ENCODE measurements at places on chromosomes 7 and 10.

- DNase-seq, result no peak
Measured at GRCh38 chr10:44958196-44958897, 1.3 kb upstream of the RASSF4 start.

DNA sequence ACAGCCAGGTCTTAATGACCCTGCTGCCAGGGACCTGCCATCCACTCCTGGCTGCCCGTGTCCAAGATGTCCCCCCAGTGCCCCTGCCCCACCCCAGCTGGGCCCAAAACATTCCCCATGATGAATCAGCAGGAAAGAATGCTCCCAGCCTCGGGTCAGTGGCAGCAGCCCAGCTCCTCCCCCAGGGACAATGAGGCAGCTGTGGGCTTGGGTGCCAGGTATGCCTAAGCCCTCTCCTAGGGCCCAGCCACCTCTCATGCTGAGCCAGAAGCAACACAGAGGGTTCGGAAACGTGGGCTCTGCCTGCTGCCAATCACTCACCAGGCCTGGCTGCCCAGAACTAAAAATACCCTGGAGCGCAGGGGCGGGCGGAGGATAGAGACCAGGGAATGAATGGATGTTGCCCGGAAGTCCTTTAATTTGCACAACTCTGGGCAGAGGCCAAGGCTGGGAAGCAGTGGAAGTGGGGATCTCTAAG is 1.5 kb upstream of the LOXL4 start:
- DNase-seq, result no peak

GRCh38 chr10:110910138-110910537 is 8.8 kb downstream of the BBIP1 start:
- DNase-seq, result no peak

DNA sequence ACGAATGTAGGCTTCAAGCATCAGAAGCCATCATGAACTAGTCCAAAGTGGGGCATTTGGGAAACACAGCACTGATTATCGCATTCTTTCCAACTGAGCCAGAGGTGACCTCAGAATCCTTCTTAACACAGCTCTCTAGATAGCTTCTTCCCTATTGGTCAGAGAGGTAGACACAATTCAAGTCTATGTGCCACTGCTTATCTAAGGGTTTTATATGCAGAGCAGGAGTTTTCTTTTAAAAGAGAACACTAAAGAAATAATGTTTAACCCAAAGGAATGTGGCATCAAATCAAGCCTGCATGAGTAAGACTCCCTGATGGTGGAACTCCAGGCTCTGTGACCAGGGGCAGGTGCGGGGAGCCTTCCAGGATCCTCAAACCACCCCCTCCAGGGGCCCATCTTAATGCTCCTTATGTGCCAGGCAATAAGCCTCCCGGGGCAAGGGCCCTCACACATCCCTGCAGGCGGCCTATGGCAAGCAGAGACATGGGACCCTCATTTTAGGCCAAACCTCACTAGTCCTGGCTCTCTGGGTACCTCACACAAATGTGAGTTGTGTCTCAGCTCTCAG is 13.8 kb downstream of the HSPA12A start:
- no peak for DNase-seq

DNA sequence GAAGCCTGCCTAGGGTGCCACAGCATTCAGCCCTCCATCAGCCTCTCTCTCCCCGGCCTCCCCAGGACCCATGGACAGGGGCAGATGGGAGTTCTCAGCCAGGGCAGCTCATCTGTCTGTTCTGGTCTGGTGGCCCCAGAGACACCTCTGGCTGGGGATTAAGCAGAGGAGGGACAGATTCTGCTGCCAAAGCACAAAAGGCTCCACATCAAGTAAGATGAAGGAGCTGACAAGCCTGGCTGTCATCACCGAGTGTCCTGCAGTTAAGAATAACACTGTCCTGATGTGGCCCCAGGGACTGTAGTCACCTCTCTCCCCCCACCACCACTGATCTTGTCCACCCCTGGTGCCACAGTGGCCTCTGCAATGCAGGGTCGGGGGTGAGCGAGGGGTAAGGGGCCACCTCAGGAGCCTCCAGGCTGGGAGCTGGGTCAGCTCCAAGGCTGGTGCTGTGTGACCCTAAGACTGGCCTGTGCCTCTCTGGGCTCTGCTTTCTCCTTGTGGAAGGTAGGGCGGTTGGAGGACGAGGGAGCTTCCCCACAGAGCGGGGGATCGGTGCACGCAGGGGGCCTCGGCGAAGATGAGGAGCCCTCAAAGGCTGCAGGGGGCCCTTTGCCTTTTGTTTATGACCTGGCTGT is 18.7 kb downstream of the C10orf105 start:
- DNase-seq, result no peak

DNA sequence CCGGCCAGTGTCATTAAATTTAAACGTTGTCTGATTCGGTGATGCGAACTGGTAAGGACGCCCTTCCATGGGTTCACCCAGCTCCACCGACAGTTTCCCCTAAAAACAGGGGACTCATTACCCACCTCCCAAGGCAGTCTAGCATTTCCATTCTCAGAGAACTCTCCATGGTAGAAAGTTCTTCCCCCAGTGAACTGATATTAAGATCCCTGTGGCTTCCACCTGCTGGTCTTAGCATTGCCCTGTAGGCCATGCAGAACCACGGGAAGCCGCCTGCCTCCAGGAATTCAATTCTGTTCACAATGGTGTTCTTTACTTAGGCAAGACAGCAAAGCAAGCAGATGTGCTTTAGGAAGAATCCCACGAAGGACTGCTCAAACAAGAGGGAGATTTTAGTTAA is 128.9 kb upstream of the NANOS1 start:
- no peak for DNase-seq

DNA sequence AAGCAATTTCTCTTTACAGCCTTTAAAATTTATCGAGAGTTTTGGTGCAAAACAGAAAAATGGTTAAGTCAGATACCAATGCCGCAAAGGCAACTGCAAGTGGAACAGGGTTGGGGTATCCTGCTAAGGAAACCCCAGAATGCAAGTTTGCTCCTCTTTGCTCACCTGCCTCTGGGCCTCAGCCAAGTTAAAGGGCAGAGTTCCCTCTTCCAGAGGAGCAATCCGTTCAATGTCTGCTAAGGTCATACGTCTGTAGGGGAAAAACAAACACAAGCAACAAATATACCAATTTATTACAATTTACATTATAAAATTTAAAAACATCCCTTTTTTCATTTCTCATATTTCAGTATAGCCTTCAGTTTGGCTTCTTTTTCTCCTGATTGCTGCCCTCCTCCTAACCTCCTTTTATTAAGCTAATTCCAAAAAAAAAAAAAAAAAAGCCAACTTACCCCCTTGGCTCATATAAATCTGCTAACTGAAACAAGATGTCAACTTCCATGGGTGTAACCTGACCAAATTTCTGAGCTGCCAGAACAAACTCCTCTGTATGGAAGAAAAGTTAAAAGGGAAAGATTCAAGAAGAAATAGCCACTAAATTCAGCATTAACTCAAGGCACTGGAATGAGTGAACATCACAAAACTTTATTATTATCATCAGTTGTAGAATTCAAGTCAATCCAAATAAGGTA is 132.6 kb downstream of the SLC25A13 start:
- DNase-seq, result no peak

All from stimulated activated CD8-positive, alpha-beta memory T cell treated with anti-CD3 and anti-CD28 coated beads, Interleukin-7, amount 100 ng/mL, for 48 hours (primary cell).